Body of pancreas (tissue), 4 donors: ENCODE measurements at places on chromosomes 1 and 21.

GRCh38 chr1:188386161-188386560 lies 1557.4 kb downstream of the PLA2G4A start:
- no peak overlapping the region for H3K4me3 ChIP-seq
- no peaks in the 10 kb centered on the region for H3K36me3 ChIP-seq
- no peak overlapping the region for H3K27ac ChIP-seq
- H3K4me1 ChIP-seq = no peaks in the 10 kb centered on the region
- no peaks in the 10 kb centered on the region for H3K27me3 ChIP-seq

DNA sequence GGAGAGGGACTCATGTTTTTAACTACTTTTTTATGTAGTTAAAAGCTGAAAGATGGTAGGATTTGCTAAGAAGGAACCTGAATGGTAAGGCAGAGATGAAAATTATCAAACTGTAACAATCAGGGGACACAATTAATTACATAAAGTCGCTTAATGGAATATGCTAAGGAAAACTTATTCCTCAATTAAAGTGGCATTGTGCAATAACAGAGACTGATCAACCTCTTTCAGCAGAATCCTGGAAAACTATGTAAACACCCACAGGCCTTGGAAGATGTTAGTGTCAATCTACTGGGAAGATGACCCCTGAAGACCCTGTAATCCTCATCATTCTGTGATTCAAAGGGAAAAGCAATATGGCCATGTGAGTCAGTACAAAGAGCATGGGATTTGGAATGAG lies 46.8 kb upstream of the NPL start:
- no peak overlapping the region for H3K4me3 ChIP-seq
- H3K27me3 ChIP-seq = no peaks in the 10 kb centered on the region
- no peaks in the 10 kb centered on the region for H3K36me3 ChIP-seq
- no peak overlapping the region for H3K27ac ChIP-seq
- no peak for DNase-seq
- no peaks in the 10 kb centered on the region for H3K4me1 ChIP-seq

- no peaks in the 10 kb centered on the region for H3K27me3 ChIP-seq
- DNase-seq = no peak
- H3K36me3 ChIP-seq = no peaks in the 10 kb centered on the region
- no peak overlapping the region for H3K4me3 ChIP-seq
These were observed 1.5 kb upstream of the KRTAP10-6 start for GRCh38 chr21:44593598-44594405.

- H3K4me3 ChIP-seq = no peak overlapping the region
- no peak for DNase-seq
- no peaks in the 10 kb centered on the region for H3K4me1 ChIP-seq
These were observed 23.7 kb downstream of the CD1D start for GRCh38 chr1:158204458-158204827.

- DNase-seq = peak; percentile 6
- H3K36me3 ChIP-seq = no peaks in the 10 kb centered on the region
- no peak overlapping the region for H3K4me3 ChIP-seq
- H3K27me3 ChIP-seq = no peaks in the 10 kb centered on the region
- H3K4me1 ChIP-seq = peaks cover 9% of the 10 kb centered on the region
- H3K27ac ChIP-seq = peak overlapping the region; percentile 24
These were observed 33.3 kb upstream of the RCC2 start for GRCh38 chr1:17472814-17473213.

DNA sequence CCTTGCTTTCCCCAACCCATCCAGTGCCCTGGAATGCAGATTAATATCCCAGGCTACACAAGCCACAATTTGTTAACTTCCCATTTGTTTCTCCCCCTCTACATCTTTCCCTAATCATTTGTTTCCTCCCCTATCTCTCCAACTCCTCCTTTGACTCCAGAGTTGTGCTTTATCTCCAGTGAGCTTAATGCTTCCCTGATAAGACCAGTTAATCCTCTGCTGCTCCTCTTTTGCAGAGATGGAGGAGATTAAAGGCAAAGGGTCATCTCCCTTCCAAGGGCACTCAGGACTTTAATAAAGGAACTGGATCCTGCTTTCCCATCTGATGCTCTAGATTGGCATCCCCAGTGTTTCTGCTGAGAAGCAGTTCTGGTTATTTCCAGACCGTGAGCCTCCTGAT lies 7.1 kb downstream of the FAM78B start:
- no peak for DNase-seq
- no peak overlapping the region for H3K27ac ChIP-seq
- no peak overlapping the region for H3K4me3 ChIP-seq
- H3K27me3 ChIP-seq = no peaks in the 10 kb centered on the region
